AG08395 (cell line): ENCODE measurements at places on chromosomes 7 and 10.

- DNase-seq: no peak
Observed at GRCh38 chr7:150974468-150975391, 3.4 kb downstream of the KCNH2 start.

DNA sequence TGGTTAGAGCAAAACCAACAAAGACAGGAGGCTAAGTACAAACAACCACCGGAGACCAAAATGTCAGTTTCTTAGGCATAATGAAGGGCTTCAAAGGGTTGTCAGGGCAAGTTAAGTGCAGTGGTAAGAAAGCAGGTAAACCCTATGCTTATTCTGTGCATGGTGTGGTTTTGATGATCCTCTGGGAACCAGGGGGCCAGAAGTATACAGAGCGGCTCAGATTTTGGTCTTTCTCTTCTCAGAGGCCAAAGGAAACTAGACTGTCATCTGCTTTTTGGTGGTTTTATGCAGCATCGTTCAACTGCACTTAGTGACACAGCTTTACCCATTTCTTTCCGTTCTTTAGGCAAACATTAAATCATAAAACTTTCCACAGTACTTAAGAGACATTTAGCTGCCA, 332.7 kb upstream of the CELF2 start:
- DNase-seq: no peak

DNA sequence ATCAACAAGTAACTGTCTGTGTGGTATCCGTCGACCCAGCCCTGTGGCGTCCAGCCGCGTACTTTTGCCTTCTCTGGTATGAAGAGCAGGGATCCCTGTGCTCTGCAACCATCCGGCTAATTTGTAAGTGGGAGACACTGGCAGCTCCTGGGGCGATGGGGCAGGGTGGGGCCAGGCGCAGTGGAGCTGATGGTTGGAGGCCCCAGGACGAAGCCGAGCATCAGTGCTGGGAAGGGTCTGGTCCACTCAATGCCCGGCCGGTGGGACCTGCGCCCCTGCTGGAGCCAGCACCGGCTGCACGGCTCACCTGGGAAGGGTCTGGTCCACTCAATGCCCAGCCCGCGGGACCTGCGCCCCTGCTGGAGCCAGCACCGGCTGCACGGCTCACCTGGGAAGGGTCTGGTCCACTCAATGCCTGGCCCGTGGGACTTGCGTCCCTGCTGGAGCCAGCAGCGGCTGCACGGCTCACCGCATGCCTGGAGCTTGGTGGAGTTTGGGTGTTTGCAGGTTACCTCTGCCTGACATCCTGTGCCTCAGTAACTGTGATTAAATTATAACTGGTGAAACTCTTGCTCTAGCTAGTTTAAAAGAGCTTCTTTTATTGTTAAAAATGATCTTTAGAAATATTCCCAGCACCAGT, 96.1 kb downstream of the NKX6-2 start:
- no peak for DNase-seq

GRCh38 chr10:85645926-85646711, 720.5 kb downstream of the GRID1 start:
- peak; percentile 30 for DNase-seq

GRCh38 chr10:49594594-49594993, 15.5 kb upstream of the SLC18A3 start:
- DNase-seq: peak; percentile 85

DNA sequence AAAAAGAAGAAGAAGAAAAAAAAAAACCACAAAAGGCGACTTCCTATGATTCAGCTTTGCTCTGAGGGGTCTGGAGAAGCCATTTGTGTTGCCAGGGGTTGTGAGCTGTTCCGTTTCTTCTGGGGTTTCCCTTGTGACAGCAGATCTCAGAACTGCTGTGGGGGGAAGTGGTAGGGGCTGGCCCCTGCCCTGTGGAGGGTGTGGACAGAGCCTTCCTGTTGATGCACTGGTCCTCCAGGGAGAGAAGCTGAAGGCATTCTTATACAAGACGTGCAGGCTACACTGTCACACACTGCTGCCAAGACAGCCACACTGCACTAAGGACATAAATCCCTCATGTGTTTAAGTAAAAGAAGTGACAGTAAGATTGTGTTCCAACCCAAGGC, 17.3 kb upstream of the CSGALNACT2 start:
- DNase-seq: no peak

DNA sequence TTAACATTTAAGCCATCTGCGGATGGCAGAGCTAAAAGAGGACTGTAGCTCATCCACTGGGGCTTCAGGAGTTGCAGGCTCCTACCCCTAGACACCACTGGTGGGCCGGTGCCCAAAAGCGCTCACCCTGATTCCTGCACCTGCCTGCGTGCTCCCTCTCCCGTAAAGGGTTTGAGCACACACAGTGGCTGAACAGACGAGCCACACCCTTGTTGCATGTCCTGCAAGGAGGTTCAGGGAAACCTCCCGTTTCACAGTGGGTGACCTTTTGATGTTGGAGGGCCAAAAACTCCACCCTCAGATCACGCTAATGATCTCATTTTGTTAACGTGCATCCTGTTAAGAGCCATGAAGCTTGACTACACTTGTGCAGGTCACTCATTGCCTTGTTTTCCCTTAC, 37.9 kb downstream of the SYPL1 start:
- DNase-seq: no peak

- DNase-seq: no peak
Observed at GRCh38 chr7:33814400-33814799, 90.9 kb upstream of the BMPER start.

DNA sequence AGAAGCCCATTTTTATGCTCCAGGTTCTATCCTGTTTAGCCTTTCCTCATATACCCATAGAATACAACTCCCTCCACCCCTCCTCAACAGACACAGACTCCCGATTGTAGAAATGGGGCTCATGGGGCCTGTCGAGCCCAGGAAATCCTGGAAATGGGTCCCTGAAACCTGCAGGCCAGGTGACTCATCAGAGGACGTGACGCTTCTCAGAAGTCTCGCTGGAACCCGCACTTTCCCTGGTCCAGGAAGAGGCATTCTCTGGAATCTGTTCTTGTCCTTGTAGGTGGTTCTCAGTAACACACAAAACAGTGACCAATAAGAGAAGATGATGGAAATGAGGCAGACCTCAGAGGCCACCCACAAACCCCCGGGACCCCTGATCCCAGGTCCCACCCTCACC, 244.8 kb upstream of the PPP2R2D start:
- no peak for DNase-seq

DNA sequence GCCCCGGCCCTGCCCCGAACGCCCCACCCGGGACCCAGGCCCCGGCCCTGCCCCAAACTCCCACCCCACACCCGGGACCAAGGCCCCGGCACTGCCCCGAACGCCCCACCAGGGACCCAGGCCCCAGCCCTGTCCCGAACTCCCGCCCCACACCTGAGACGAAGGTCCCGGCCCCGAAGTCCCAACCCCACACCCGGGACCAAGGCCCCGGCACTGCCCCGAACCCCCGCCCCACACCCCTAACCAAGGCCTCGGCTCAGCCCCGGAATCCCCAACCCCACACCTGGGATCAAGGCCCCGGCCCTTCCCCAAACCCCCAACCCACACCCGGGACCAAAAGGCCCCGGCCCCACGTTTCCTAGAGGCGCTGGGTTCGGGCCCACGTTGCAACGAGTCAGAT, 1.1 kb upstream of the LARP4B start:
- DNase-seq: no peak

- no peak for DNase-seq
Observed at GRCh38 chr7:47507522-47507921, 74.4 kb downstream of the TNS3 start.

DNA sequence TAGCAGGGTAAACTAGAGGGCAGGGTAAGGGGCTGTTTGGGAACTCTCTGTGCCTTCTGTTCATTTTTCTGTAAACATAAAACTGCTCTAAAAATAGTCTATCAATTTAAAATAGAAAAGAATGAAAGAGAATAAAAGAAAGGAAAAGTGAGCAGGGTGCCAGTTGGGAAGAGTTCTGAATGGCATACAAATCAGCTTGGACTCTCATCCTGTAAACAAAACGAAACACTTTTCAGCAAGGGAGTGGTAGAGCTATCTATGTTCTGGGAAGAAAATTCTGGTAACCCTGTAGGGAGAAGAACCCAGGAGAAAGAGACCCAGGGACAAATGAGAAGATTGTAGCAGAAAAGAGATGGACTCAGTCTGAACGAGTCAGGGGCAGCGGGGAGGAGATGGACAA, 24.6 kb downstream of the SCRN1 start:
- DNase-seq: no peak

GRCh38 chr7:159145490-159145855, 806 bp upstream of the VIPR2 start:
- DNase-seq: no peak

- no peak for DNase-seq
Observed at GRCh38 chr7:90551036-90551435, 45.1 kb upstream of the CDK14 start.

- no peak for DNase-seq
Observed at GRCh38 chr7:22932896-22933295, 81.0 kb downstream of the HYCC1 start.

- no peak for DNase-seq
Observed at GRCh38 chr7:82615527-82615926, 171.9 kb upstream of the CACNA2D1 start.

DNA sequence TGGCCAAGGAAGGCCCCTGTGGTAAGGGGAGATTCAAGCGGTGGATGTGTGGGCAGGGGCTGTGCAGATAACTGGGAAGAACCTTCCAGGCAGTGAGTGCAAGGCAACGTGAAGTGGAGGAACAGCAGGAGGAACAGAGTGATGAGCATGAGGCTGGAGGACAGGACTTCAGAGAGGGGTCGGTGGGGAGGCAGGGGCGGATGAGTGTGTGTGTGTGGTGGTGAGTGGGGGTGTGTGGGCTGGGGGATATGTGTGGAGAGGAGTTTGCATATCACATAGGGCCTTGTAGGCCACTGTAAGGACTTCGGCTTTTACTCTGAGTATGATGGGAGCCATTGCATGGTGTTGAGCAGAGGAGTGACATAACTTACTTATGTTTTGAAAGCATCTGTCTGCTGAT, 73.8 kb downstream of the SYPL1 start:
- DNase-seq: no peak

- no peak for DNase-seq
Observed at GRCh38 chr7:9657257-9657656, 1223.8 kb downstream of the NXPH1 start.

GRCh38 chr10:34644224-34644623, 170.9 kb downstream of the PARD3 start:
- DNase-seq: no peak
